ENCODE measurements at places on chromosomes 2 and 18. TPM values are rescaled to one million over a fixed set of nuclear protein-coding genes. Genes with fewer than 3 reads are reported as not detected.

The ABCG8 gene
- polyA plus RNA-seq, result 1.7 TPM

The HOXD11 gene
- polyA plus RNA-seq, result 0.39 TPM

The GREB1 gene
- polyA plus RNA-seq, result 12.8 TPM

The ZNF521 gene
- polyA plus RNA-seq, result 60.2 TPM

The SCLY gene
- polyA plus RNA-seq, result 21.8 TPM

The FOXD4L1 gene
- polyA plus RNA-seq, result 1.6 TPM

The ANKRD30BL gene
- 4.6 TPM for polyA plus RNA-seq

The BUB1 gene
- polyA plus RNA-seq, result 12.0 TPM

The SLC30A3 gene
- polyA plus RNA-seq, result 30.2 TPM

The FSHR gene
- polyA plus RNA-seq, result not detected
